ENCODE measurements at places on chromosomes 4 and X.

GRCh38 chr4:111268769-111269414 lies 646.0 kb upstream of the PITX2 start:
- no peak for DNase-seq

GRCh38 chrX:73127700-73128241 lies 48.5 kb upstream of the PABPC1L2A start:
- DNase-seq, result no peak

DNA sequence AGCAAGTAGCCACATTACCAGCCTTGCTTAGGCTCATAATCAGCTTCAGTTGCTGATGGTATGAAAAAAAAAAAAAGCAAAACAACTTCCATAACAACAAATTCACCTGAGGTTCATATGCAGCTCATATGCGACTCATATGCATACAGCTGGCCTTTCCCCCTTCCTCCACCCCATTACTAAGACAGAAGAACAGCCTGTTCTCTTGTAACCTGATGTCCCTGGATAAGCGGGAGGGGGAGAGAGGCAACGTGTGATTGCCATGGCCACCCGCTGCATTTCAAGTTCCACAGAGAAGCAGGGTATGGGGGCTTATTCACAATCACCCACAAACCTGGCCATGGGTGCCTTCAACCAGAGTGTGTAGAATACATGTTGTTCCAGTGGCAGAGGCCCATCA lies 95.1 kb upstream of the DGKK start:
- DNase-seq, result no peak

GRCh38 chr4:61251129-61251528 lies 51.0 kb downstream of the ADGRL3 start:
- DNase-seq, result no peak

GRCh38 chr4:96097040-96097607 lies 257.2 kb downstream of the PDHA2 start:
- DNase-seq, result no peak

DNA sequence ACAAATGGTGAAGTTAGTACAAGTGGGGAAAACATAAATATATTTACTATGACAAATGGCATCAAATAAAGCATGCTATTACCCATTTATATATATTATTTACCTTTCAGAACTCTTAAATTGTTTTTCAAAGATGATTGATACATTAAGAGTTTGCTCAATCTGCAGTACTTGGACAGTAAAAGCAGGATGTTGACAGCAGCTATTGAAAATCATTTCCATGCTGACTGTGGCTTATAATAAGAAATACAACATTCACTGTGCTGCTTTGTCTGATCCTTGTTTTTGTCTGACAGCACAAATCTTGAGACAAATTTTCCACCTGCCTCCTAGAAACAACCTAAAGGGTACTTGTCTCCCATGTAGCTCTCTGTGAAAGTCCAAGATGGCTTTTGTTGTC lies 134.1 kb upstream of the FAT1 start:
- DNase-seq, result no peak

DNA sequence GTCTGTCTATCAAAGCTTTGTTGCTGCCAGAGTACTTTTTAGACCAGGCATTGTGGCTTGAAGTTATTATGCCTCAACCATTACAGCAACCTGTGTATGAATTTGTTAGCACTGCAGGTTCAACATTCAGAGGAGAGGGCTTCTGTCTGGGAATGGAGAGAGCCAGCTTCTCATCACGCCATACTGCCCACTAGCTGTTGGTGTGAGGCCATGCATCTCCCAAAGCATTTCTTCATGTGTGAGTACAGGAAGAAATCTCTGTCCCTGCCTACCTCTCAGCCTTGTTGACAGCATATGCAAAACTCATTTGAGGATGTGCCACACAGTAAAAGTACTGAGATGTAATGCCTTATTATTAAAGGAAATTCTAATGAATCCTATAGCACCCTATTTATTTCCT lies 76.9 kb upstream of the PPARGC1A start:
- DNase-seq, result no peak

DNA sequence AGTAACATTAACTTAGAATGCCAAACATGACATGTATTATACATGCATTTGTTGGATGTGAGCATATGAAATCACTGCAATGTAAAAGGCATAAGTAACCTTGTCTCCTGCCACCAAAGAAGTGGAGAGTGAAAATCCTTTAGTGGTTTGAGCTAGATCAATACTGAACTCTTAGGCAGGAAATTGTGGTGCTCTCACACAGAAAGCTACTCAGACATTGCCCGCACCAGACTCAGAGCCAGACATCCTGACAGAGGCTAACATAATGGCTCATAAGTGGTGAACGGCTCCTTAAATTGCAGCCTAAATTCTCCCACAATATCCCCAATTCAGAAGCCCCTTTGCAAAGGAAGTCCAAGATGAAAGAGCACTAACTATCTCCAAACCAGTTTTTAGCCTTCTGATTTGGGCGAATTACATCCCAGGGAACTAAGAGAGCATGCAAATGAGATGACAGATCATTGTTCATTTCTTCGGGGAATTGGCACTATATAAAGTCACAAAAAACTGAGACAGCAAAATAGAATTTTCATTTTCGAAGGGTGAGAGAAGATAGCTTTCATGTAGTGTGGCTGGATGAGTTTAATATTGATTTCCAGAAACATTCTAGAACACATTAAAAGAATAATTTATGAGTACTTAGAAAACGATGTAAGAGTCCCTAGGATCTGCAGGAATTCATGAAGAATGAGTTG lies 233.6 kb upstream of the RPS6KA3 start:
- no peak for DNase-seq

- DNase-seq, result no peak
Measured at GRCh38 chr4:75659512-75660031, 13.6 kb downstream of the G3BP2 start.

DNA sequence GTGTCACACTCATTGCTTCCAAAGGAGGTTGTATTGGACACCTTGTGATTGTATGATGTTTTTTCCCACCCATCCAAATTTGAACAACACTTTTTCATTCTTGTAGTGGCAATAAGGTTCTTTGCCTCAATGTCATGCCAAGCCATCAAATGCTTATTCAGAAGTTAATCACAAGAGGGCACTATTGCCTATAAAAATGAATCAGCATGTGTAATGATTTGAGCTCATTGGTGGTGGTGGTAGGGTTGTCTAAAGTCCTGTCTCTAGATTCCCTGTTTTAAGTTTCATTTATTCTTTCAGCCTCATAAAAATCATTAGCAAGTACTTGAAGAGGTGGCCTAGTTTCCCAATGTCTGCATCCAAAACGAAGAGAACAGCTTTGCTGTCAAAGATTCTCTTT lies 37.0 kb downstream of the IRS4 start:
- no peak for DNase-seq

DNA sequence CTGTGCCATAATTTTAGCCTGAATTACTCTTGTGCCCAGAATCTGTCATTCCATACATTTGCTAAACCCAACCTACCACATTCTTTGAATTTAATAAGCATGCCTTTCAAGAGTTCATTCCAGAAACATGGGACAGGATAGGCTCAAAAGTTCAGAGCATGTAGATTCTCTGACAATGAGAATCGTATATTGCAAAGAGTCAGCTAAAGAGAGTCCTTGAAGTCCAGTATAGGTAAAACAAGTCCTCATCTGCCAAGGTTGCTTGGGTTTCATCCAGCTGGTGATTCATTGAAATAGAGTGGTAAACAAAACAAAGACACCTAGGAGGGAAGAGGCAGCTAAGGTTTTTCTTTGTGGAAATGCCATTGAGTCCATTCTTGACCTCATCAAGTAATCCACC lies 249.3 kb upstream of the DIPK2B start:
- DNase-seq, result no peak

DNA sequence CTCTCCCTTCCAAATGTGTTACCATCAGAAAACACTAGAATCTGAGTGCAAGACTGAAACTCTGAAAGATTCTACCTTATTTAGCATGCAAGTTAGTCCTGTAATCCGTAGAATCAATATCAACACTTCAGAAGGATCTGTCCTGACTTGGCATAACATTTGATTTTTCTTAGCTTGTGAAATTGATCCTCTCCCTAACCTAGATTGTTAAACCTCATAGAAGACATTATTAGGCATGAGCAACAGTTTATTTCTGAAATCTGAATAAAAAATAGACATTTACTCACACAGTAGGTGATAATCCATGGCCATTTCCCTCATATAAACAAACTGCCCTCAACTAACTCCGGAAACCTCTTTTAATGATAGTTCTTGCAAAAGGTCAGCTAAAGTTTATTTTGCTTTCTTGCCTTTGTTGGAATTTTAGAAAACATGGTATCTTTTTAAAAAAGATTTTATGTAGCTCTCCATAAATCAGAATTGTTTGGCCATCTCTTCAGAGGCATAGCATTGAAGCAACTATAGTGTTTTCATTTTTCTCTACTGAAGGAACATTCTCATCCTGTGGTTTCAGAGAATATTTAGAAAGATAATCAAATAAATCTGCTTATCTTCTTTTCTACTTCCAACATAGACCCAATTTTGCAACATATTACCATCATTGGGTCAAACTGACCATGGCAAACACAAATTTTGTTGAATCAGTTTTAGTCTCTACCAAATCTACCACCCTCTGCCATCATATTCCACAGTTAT lies 38.5 kb upstream of the PDLIM5 start:
- no peak for DNase-seq

DNA sequence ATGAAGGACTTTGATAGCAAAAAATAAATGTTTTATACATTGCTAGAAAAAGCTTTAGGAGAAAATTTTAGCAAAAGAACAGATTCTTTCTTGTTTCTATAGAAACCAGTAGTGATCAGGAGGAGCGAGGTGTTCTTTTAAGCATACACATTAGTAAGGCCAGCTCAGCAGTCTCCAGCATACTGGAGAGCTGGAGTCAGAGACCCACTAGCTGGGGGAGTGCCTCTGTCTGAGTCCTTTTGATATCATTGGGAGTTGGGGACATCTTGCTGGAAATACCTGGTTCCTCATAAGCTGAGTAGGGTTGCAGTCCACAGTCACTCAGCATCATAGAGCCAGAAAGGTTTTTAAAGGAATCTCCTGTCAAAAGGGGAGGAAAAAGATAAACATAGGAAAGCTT lies 67.4 kb downstream of the AFF2 start:
- no peak for DNase-seq

GRCh38 chr4:87193958-87194675 lies 26.3 kb downstream of the KLHL8 start:
- DNase-seq, result no peak

- DNase-seq, result no peak
Measured at GRCh38 chrX:3678328-3678727, 35.1 kb downstream of the PRKX start.

- no peak for DNase-seq
Measured at GRCh38 chr4:8910822-8911315, 39.2 kb upstream of the HMX1 start.

GRCh38 chrX:99172958-99173357 lies 1237.1 kb downstream of the PCDH19 start:
- DNase-seq, result no peak

DNA sequence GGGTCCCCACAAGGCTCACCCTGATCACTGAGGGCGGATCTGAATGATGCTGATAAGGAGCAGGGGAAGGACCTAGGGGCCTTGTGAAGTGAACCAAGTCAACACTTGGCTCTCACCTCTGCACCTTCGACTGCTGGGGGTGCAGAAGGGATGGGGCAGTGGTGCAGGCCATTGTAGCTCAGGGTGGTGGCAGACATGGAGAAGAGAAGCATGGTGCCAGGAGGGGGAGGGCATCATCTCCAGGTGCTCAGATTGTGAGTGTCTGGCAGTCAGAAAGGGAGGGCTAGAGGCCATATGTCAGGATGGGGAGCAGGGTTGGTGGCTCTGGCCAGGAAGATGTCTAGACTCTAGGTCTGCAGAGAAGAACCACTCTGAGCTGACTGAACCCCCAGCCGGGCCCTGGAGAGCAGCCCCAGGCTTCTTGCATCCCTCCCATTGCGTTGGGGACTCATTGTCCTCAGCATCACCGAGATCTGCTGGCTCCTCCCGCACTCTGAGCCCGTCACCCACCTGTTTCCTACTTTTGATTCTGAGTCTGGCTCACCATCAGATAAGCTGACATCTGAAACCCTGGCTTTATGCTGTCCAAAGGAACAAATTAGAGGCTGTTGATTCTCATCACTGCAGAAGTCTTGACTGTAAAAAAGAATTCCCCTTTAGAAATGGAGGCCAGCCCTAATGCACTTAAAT lies 3.8 kb downstream of the APLN start:
- no peak for DNase-seq

GRCh38 chrX:37349221-37350033 lies at the start of gene PRRG1:
TSS of gene PRRG1 (plus strand) at chrX:37349364. CDS start at chrX:37406250, 56,886 bp downstream.
- DNase-seq, result no peak

DNA sequence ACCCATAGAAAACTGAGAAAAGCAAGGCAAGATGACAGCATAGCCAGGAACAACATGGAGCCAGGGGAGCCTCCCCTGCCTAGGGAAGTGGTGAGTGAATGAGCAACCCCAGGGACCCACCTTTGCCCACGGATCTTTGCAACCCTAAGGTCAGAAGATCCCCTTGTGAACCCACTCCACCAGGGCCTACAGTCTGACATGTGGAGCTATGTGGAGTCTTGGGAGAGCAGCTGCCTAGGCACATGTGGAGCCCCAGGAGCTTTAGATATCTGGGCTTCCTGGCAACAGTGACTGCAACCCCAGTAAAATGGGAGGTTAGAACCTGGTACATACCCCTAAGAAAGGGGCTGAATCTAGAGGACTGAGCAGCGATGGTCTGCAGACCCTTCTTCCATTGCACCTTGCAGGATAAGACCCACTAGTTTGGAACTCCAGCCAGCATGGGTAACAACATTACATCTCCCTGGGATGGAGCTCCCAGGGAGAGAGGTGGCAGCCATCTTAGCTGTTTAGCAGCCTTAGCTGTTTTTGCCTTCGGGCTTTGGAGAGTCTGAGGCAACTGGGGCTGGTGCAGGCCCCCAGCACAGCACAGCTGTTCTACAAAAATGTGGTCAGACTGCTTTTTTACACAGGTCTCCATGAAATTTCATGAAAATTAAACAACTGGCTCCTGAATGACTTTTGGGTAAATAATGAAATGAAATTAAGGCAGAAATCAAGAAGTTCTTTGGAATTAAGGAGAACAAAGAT lies 104.7 kb upstream of the TRIM2 start:
- DNase-seq, result no peak

- no peak for DNase-seq
Measured at GRCh38 chr4:85102606-85103005, 136.1 kb upstream of the WDFY3 start.

DNA sequence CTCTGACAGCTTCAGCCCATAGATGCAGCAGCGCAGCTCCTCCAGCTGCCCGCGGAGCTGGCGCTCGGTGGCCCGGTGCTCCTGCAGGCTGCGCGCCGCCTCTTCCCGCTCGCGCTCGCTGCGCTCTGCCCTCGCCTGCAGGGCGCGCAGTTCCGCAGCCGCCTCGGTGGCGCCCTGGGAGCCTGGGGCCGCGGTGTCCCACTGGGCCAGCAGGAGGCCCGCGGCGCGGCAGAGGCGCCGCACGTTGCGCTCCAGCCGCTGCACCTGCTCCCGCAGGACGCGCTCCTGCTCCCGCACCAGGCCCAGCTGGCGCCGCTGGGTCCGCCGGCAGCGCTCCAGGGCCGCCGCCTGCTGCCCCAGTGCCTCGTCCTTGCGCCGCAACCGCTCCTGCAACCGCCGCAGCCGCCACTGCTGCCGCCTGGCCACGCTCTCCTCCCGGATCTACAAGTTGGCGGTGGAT lies 10.1 kb downstream of the C4orf50 start:
- DNase-seq, result no peak

GRCh38 chrX:9153300-9153699 lies 119.4 kb upstream of the FAM9B start:
- DNase-seq, result no peak
